ENCODE measurements at places on chromosomes 6 and 20.

DNA sequence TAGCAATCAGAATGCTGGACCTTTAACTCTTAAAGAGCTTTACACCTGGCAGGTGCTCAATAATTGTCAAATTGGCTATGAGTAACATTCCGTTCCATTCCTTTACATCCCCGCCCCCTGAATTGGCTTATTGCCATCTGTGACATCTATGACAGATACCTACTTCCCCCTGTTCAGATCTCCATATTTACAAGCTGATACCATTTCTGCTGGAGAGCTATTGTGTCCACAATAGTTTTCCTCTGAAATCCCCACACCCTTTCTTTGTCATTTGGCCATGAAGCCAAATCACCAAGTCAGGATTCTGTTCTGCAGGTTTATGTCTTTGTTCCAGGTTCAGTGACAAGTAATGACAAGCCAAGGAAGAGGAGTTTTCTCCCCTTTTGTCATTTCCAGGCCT lies 3.2 kb downstream of the CDH26 start:
- DNase-seq: no peak

- no peak for DNase-seq
Observed at GRCh38 chr6:14811775-14812428, 434.0 kb upstream of the JARID2 start.

GRCh38 chr6:147201885-147202515 lies 2.2 kb upstream of the STXBP5 start:
- DNase-seq: peak; percentile 8

DNA sequence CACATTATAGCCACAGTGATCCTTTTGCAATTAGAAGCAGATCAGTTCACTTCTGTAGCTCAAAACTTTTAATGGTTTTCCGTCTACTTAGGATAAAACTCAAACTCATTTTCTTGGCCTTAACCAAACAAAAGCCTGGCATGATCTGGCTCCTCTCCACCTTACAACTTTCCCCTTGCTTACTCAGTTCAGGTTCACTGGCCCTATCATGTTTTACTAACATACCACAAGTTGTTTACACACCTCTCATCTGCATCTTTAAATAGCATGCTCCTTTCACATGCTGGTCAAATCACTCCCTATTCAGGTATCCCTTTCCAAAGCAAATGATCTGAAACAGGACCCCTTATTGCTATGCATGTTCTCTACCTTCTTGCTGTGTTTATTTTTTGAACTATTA lies 191.4 kb upstream of the FAM83B start:
- DNase-seq: no peak

DNA sequence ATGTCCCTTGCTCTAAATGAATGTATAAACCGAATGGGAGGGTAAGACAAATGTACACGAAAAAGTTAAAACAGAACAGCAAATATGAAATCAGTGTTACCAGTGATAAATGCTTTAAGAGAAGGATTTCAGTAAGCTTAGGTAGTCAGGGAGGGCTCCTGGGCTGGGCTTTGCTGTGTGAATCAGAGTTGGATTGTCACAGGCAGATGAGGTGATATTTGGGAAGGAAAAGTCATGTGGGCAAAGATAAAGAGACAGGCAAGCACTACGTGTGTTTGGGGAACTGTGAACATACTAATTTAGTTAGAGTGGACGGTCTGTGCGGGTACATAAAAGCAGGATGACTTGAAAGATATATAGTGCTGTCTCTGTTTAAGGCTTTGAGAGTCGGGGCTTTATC lies 114.8 kb downstream of the CRYBG1 start:
- no peak for DNase-seq

DNA sequence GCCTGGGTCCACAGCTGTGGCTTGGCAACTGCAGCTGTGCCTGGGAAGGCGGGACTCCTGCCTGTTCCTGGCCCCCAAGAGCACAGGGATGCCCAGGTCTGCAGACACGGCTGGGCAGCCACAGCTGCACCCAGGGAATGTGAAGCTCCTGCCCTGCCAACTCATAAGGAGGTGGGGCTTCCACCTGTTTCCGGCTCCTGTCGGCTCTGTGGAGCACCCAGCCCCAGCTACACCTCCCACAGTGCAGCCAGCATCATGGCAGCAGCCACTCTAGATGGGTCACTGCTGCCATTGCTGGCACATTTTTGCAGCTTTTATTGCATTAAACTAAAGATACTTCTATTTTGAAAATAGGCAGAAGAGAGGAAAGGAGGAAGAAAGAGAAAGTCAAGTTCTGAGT lies 207.9 kb downstream of the SAMD5 start:
- DNase-seq: no peak

DNA sequence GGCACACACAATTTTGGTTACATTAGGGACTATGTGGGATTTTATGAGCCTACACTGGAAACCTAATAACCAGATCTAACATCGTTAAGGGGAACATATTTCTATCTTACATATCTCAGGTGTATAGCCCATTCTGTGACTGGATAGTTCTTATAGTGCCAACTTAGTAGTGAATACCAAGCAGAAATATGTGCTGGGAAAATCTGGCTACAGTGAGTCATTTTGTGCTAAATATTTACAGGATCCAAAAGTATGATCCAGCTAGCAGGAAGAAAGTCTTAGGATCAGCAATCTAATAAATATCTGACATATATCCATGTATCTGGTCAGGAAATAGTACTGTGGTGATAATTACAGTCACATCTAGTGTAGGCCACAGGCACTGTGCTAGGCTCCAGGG lies 94.6 kb upstream of the INSM1 start:
- DNase-seq: no peak

GRCh38 chr6:36430351-36430750 lies 12.3 kb downstream of the PXT1 start:
- no peak for DNase-seq

DNA sequence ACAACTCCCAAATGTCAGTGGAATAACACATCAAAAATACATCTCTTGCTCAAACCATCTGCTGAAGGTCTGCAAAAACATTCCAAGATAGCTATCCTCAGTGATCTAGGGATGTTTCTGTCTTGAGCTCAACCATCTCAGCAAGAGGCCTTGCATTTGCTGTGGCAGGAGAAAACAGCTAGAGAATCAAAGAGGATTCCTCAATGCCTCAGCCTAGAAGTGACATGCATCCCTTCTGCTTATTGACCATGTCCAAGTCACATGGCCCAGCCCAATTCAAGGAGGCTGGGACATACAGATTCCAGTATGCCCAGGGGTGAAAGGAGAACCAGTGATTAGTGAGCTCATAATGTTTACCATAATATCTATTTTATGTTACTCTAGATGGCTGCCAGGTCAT lies 269.5 kb downstream of the PLCB1 start:
- no peak for DNase-seq

DNA sequence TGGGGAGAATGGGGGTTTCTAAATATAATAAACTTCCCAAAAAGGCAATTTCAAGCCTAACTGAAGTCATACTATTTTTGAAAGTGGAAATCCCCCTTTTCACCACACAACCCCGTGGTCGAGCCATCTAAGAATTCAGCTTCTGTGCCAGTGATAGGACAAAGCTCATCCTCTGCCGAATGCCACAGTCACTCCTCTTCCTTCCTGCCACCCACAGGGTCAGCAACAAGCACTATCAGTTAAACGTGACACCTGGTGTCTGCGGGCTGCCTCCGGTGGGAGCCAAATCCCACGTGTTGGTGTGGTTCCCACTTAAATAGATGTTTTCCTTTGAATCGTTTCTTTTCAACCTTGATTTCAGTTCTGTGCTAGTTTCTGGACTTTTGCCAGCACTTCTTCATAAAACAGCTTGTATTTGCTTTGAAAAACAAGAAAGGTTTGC lies 60.7 kb downstream of the TNFAIP3 start:
- no peak for DNase-seq

GRCh38 chr6:150099546-150099945 lies 30.6 kb upstream of the ULBP3 start:
- no peak for DNase-seq

All from dorsolateral prefrontal cortex (tissue), 122 donors.